Psoas muscle (tissue), 8 donors: ENCODE measurements at places on chromosomes 6 and 20. TPM values are rescaled to one million over a fixed set of nuclear protein-coding genes. Genes with fewer than 3 reads are reported as not detected.

Gene C4B
- 8.8 TPM for total RNA-seq

Gene VPS16
- total RNA-seq: 19.2 TPM

GRCh38 chr20:34843421-34843820, 18.0 kb upstream of the NCOA6 start:
- no peak overlapping the region for H3K27ac ChIP-seq
- no peak for DNase-seq
- H3K27me3 ChIP-seq: no peaks in the 10 kb centered on the region
- H3K4me1 ChIP-seq: no peaks in the 10 kb centered on the region
- no peak overlapping the region for H3K4me3 ChIP-seq

DNA sequence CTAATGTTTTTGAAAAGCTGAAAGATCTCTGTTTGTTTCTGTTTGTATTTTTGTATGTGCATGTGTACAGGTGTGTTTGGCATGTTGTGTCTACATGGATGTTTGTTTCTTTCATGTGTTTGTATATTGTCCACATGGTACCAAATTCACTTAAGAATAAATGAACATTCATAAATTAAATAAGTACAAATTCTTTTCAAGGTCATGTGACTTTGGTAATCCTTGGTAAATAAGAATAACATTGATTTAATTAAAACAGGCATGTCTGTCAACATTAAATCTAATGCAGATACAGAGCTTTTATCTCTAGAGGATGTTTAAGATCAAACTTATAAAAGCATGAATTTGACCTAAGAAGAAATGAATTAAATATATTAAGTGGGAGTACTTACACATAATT, 219.8 kb upstream of the EPHA7 start:
- no peaks in the 10 kb centered on the region for H3K36me3 ChIP-seq
- no peak overlapping the region for H3K4me3 ChIP-seq
- no peaks in the 10 kb centered on the region for H3K4me1 ChIP-seq
- H3K27me3 ChIP-seq: no peaks in the 10 kb centered on the region
- DNase-seq: no peak
- H3K27ac ChIP-seq: no peak overlapping the region
